ENCODE measurements at places on chromosomes 3 and 15. TPM values are rescaled to one million over a fixed set of nuclear protein-coding genes. Genes with fewer than 3 reads are reported as not detected.

The GCSAM gene
- 247 TPM for total RNA-seq

- no peak for DNase-seq
These were observed 565.8 kb downstream of the IGSF11 start for GRCh38 chr3:118468801-118469200.

- DNase-seq: no peak
These were observed 69.4 kb downstream of the SRGAP3 start for GRCh38 chr3:9179826-9180763.

The CHST13 gene
- not detected for total RNA-seq

DNA sequence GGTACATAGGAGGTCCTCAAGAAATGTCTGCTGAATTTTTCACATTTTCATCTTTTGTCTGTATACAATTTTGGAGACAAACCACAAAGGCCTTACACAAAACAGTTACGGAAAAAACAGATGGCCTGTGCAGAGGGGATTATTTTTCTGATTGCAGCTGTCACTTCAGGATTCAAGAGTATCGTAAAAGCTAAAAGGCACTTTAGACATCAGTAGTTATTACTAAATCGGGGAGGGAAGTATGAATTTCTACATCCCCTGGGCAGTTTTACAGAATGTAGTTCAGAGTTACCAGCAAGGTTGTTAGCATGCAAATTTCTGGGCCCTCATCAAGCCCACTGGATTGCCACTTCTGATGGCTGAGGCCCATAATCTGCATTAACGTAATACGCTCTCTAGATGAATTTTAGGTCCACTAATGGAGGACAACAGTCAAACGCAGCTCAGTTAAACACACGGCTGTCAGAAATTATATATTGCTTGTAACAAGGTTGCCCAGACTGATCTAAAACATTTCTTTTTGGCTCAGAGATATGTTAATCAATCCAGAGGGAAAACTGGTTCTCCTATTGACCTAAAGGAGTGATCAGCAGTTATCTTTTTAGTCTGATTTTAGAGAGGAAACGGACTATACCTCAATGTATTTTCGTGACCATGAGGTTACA is 1.1 kb downstream of the RIOX2 start:
- DNase-seq: peak; percentile 31
